Hepatocyte (in vitro differentiated cells): ENCODE measurements at places on chromosomes 11 and 22.

DNA sequence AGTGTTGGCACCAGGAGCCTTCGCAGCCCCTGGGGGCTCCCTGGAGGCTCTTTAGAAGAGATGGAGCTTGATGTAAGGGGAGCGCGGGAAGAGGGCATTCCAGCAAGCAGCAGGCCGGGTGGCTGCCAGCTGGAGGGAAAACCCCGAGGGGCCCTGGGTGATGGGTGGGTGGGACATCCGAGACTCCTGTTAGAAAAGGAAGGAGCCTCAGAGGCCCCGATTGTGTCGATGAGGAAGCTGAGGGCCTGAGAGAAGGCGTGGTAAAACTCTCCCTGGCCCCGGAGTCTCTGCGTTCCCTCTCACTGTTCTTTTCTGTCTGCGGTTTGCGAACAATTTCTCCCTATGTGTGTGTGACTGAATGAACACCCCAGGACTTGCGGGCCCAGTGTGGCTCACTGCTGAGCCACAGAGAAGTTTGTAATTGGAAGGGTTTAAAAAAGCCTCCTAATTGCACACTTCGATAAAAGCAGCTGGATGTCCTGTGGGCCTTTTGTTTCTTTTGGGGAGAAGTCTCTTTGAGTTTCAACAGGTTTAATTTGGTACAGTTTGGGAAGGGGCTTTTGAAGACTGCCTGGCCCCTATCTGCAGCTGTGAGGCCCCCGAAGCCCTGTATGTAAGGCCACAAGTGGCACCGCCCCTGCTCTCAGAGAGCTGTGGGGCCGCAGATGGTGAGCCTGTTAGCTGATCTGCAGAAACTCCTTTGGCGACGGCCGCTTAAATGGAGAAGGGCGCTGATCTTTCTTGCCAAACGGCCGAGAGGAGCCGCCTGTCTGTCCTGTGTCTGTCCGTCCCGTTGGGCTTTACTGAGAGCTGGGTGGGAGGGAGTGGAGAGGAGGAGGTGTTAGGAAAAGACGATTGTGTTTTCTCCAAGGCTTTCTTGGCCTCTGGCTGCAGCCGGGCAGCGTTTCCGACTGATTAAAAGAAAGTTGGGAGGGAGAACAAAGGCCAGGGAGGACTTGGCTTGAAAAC, 2.0 kb downstream of the FBLN1 start:
- peak; percentile 54 for DNase-seq
- H3K27ac ChIP-seq: peak overlapping the region; percentile 93
- peak overlapping the region; percentile 94 for H3K4me3 ChIP-seq
- H3K27me3 ChIP-seq: no peaks in the 10 kb centered on the region

GRCh38 chr11:129999407-129999806, 3.2 kb downstream of the PRDM10 start:
- no peaks in the 10 kb centered on the region for H3K36me3 ChIP-seq
- H3K27ac ChIP-seq: peak overlapping the region; percentile 99
- H3K4me1 ChIP-seq: peaks cover 29% of the 10 kb centered on the region
- no peaks in the 10 kb centered on the region for H3K27me3 ChIP-seq

GRCh38 chr11:133906746-133907145, 50.0 kb downstream of the IGSF9B start:
- H3K27me3 ChIP-seq: no peaks in the 10 kb centered on the region
- DNase-seq: no peak
- no peak overlapping the region for H3K4me3 ChIP-seq
- no peaks in the 10 kb centered on the region for H3K4me1 ChIP-seq
- no peaks in the 10 kb centered on the region for H3K36me3 ChIP-seq

DNA sequence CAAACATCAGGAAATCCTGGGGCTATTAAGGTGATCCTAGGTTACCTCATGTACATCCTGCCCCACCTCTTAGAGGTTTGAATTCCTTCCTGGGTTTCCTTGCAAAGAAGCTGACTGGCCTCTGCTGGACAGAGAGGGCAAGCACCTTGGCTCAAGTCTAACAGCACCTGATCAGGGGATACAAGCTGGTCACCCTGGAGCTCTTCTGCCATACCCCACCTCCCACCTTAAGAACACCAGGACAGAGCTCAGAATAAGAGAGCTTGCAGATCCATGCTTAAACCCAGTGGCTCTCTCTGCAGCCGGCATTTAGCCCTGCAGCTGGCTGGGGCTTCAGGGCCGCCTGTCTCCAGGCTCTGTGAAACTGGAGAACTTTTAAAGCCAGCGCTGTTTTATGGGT, 386.6 kb upstream of the NARS2 start:
- no peaks in the 10 kb centered on the region for H3K27me3 ChIP-seq
- peaks cover 14% of the 10 kb centered on the region for H3K4me1 ChIP-seq
- H3K4me3 ChIP-seq: no peak overlapping the region
- no peak overlapping the region for H3K27ac ChIP-seq

DNA sequence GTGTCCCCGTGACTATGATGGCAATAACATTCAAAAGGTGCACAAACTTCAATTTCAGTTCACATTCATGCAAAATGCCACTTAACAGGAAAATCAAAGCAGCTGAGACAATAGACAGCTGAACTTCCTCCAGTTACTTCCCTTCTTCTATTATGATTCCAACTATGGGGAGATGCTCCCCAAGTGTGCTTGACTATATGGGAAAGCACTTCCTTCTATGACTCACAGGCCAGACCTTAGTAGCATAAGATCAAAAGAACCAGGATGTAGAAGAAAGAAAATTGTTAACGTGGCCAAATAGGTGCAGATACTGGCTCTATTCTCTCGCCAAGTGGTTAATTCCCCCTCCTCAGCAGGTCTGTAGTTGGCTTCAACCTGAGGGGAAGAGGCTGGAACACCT, 7.8 kb upstream of the FAT3 start:
- H3K36me3 ChIP-seq: no peaks in the 10 kb centered on the region
- peaks cover 18% of the 10 kb centered on the region for H3K27me3 ChIP-seq
- DNase-seq: no peak
- no peak overlapping the region for H3K27ac ChIP-seq
- H3K4me1 ChIP-seq: no peaks in the 10 kb centered on the region

- no peak overlapping the region for H3K27ac ChIP-seq
- no peak for DNase-seq
- H3K4me3 ChIP-seq: no peak overlapping the region
- H3K27me3 ChIP-seq: no peaks in the 10 kb centered on the region
- no peaks in the 10 kb centered on the region for H3K4me1 ChIP-seq
Observed at GRCh38 chr11:100984668-100985067, 144.9 kb downstream of the PGR start.

DNA sequence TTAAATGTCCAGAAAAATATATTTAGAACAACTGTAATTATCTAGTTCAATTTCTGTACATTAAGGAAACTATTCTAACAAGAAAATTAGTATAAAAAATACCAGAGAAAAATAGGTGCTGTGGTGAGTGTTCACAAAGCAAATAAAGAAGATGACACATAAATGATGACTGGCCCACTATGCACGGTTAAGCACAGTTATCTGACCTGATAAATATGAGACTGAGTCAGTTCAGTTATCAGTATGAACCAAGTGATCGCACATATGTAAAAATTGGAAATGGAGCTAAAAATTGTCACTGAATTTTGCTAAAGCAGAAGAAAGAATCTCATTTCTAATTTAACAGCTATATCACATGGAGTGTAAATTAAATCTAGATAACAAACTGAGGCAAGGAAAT, 18.8 kb upstream of the MAML2 start:
- no peak overlapping the region for H3K27ac ChIP-seq
- no peak overlapping the region for H3K4me3 ChIP-seq
- no peaks in the 10 kb centered on the region for H3K36me3 ChIP-seq
- H3K4me1 ChIP-seq: no peaks in the 10 kb centered on the region

- H3K36me3 ChIP-seq: no peaks in the 10 kb centered on the region
- no peak overlapping the region for H3K4me3 ChIP-seq
- no peaks in the 10 kb centered on the region for H3K27me3 ChIP-seq
- DNase-seq: peak; percentile 89
- peaks cover 41% of the 10 kb centered on the region for H3K4me1 ChIP-seq
Observed at GRCh38 chr11:65915821-65916251, 3.0 kb downstream of the C11orf68 start.

DNA sequence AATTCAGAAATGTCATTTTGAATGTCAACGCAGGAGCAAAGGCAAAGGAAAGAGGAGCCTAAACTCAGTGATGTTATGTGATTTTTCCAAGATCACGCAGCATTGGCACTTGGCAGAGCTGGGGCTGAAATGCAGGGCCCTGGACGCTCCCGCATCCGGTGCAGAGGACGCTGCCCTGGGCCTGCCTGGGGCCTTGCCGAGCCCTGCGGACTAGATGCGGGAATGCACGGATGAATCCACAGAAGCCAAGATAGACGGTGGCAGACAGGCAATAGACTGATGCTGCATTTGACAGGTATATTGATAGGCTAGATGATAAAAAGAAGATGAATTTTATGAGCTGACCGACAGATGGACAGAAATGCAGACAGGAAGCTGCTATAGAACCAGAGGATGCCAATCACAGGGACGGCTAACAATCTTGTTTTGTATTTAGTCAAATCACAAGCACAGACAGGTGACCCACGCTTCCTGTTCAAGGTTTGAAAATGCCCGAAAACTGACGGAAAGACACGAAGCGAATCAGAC, 696 bp upstream of the MARK2 start:
- H3K4me1 ChIP-seq: peaks cover 29% of the 10 kb centered on the region
- DNase-seq: no peak
- H3K27me3 ChIP-seq: no peaks in the 10 kb centered on the region
- no peaks in the 10 kb centered on the region for H3K36me3 ChIP-seq

DNA sequence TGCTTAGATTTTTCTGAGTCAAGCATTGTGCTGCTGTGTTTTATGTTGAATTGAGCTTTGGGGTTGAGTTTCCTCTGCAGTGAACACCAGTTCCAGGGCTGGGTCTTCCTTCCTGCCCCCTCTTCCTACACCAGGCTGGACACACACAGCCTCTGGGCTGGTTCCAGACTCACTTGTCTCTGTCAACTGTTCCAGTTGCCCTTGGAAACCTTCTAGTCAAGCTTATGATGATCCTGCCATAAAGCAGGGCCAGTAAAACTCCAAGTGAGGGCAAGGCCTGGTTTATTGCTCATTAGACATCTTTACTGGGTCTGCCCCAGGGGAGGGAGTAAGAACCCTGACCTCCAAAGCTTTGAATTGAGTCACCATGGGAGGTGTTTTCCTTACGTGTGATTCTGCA, 61.1 kb downstream of the KIAA1671 start:
- H3K4me1 ChIP-seq: peaks cover 8% of the 10 kb centered on the region
- H3K27ac ChIP-seq: peak overlapping the region; percentile 65

GRCh38 chr11:8266246-8267241, 2.9 kb upstream of the LMO1 start:
- peaks cover 5% of the 10 kb centered on the region for H3K4me1 ChIP-seq
- no peak for DNase-seq
- H3K27ac ChIP-seq: no peak overlapping the region
- no peak overlapping the region for H3K4me3 ChIP-seq
- H3K27me3 ChIP-seq: peaks cover 91% of the 10 kb centered on the region

DNA sequence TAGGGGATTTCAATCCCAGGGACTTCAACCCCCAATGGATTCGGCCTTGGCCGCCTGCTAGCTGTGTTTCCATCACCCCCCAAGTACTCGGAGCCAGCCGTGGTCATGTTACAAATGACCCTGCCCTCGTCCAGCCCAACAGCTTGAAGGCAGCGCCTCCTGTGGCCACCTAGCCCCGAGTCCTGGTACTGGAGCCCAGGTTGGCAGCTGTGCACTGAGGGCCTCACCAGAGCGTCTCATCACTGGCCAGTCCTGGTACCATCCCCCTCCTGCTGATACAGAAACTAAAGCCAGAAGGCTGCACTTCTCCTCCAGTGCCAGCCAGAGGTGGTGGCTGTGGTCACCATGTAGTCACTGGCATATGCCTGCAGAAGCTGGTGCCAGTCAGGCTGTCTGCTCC, 44.9 kb upstream of the FADD start:
- H3K27me3 ChIP-seq: no peaks in the 10 kb centered on the region
- H3K4me1 ChIP-seq: no peaks in the 10 kb centered on the region
- H3K27ac ChIP-seq: no peak overlapping the region
- no peaks in the 10 kb centered on the region for H3K36me3 ChIP-seq
- no peak overlapping the region for H3K4me3 ChIP-seq
- DNase-seq: peak; percentile 48

DNA sequence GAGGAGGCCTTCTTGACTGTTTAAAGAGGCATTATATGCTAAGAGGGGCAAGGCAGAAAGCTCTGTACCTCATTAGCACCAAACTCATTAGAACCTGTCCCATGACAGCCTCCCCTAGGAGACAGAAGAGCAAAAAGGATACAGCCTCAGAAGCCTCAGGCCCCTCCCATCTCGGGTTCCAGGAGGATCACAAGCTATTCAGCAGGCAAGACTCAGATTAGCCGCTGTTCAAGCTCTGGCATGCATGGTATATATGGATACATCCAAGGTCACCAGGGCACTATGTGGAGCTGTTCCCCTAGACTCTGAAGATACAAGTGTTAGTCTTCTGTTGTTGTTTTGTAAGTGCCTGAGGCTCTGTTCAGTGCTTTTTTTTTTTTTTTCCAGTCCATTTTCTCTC, 32.1 kb downstream of the ATXN10 start:
- H3K4me1 ChIP-seq: no peaks in the 10 kb centered on the region
- no peaks in the 10 kb centered on the region for H3K36me3 ChIP-seq
- H3K4me3 ChIP-seq: no peak overlapping the region
- H3K27me3 ChIP-seq: no peaks in the 10 kb centered on the region
- H3K27ac ChIP-seq: no peak overlapping the region

- H3K4me1 ChIP-seq: no peaks in the 10 kb centered on the region
- no peak for DNase-seq
- no peaks in the 10 kb centered on the region for H3K27me3 ChIP-seq
Observed at GRCh38 chr22:17108256-17109112, 12.7 kb downstream of the TMEM121B start.

DNA sequence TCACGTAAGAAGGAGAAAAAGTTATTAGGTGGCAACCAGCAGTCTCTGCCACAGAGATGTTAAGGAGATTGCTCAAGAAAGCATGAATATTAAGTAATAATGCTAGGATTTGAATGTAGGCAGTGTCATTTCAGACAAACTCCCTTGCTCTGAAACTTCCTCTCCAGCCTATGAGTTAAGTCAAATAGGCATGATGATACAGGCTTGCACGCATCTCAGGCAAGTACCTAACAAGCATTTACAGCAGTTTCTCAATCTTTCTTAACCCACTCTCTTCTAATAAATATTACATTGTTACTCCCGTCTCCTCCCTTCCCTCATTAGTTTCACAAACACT, 72.7 kb downstream of the RAB38 start:
- no peaks in the 10 kb centered on the region for H3K27me3 ChIP-seq
- H3K27ac ChIP-seq: peak overlapping the region; percentile 8
- H3K4me1 ChIP-seq: peaks cover 5% of the 10 kb centered on the region
- no peaks in the 10 kb centered on the region for H3K36me3 ChIP-seq
- H3K4me3 ChIP-seq: no peak overlapping the region
- peak; percentile 8 for DNase-seq

- no peak for DNase-seq
- H3K4me1 ChIP-seq: no peaks in the 10 kb centered on the region
- no peaks in the 10 kb centered on the region for H3K27me3 ChIP-seq
- no peaks in the 10 kb centered on the region for H3K36me3 ChIP-seq
- H3K4me3 ChIP-seq: no peak overlapping the region
- no peak overlapping the region for H3K27ac ChIP-seq
Observed at GRCh38 chr11:43486141-43486540, 127.4 kb downstream of the TTC17 start.

DNA sequence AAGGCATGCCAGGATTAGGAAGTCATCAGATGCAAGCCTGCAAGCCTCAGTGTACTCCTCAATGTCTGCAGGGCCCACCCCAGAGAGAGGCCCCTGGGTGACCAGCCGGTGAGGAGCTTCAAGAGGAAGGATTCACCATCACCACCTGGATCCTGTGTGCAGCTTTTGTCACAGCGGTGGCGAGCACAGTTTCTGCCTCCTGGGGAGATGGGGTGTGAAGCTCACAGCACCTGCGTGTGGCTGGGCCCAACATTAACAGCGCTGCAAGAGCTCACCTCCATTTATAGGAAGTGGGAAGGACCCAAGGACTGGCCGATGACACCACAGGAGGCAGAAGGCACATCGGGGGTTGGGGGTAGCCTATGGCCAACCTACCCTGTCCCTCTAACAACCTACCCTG, 235.3 kb downstream of the CTTN start:
- H3K27me3 ChIP-seq: no peaks in the 10 kb centered on the region
- H3K4me1 ChIP-seq: no peaks in the 10 kb centered on the region
- H3K36me3 ChIP-seq: no peaks in the 10 kb centered on the region
- no peak for DNase-seq
- H3K4me3 ChIP-seq: no peak overlapping the region
- no peak overlapping the region for H3K27ac ChIP-seq
